ENCODE measurements at places on chromosomes 1 and 21. TPM values are rescaled to one million over a fixed set of nuclear protein-coding genes. Genes with fewer than 3 reads are reported as not detected.
A peak's percentile ranks its signal among the peaks of the same experiment; 100 is the strongest.

DNA sequence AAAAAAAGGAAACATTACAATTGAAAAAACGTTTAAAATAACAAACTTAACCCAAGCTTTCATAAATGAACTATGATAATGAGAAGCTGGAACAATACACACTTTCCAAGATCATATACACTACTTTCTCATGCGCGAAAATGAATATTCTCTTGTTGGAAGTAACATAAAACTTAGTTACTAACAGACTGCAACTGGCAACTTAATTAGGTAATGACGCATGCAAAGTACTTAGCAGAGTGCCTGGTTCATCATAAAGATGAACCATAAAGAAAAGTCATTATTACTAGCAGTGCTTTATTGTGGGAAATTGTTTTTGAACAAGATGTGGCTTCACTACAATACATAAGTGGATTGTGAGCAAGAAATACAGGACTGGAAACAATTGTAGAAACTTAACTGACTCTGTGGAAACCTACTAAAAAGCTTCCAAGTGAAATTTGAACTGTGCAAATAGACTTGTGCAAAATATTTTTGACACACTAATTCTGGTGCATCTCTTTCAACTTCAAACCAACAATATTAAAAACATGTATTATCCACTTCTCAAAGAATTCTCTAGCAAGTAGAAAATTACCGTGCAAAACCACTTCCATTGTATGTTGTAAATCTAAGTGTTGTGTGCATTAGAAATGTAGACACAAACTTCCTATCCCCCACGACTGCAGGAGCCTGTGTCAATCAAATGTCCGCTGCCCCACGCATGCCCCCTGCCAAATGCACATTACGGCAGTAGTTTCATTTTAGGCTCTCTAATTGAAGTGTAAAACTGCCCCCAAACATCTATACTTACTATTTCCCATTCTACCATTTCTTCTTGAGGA is 2.0 kb downstream of the ARHGAP29 start:
- no peak for DNase-seq

The ZBED6 gene
- 20.3 TPM for total RNA-seq

GRCh38 chr1:11042995-11043874 is 3.8 kb downstream of the MASP2 start:
- DNase-seq, result no peak

DNA sequence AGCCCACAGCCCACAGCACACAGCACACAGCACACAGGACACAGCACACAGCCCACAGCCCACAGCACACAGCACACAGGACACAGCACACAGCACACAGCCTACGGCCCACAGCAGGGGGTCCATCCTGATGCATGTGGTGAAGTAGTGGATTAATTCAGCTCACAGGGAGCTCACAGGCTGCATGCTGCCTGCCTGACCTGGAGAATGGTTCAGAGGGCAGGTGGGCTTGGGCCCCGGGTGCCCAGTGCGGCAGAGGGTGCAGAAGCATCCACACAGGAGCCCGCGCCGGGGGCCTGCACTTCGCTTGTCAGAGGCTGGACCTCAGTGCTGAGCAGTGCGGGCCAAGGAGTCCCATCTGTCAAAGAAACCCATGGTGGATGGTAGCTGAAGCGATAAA is 21.1 kb upstream of the AJAP1 start:
- DNase-seq, result no peak

DNA sequence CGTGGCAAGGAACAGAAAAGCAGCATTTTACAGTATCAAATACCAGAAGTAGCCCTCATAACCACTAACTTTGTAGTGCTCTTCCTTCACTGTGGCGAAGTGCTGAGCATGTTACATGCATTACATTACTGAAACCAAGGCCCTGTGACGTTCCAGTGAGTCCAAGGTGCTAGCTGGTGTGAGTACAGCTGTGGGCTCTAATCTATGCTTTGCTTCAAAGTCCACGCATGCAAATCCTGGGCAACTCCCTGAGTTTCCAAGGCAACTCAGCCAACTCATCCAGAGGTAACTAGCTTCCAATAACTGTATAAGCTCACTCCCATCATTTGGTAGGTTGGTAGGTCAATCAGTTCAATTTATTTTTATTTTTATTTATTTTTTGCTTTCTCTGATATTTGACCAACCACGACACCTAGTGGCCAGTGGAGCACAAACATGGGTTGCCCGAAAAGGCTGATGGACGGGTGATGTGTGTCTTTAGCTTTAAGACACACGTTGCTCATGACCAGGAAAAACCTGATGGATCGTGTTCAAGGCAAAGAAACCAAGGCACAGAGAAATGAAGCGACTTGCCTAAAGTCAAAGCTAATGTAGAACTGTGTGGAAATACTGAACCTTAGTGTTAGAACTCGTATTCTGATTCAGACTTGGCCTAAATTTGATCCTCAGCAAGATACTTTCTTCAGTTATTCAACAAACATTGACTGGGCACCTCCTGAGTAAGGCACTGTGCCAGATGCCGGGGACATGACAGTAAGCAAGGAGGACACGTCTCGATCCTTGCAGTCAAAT is 73.0 kb downstream of the GNG12 start:
- peak; percentile 57 for DNase-seq

The RASSF5 gene
- total RNA-seq, result 50.3 TPM

The ADGRL2 gene
- 21.0 TPM for total RNA-seq

The PPIAL4G gene
- not detected for total RNA-seq

DNA sequence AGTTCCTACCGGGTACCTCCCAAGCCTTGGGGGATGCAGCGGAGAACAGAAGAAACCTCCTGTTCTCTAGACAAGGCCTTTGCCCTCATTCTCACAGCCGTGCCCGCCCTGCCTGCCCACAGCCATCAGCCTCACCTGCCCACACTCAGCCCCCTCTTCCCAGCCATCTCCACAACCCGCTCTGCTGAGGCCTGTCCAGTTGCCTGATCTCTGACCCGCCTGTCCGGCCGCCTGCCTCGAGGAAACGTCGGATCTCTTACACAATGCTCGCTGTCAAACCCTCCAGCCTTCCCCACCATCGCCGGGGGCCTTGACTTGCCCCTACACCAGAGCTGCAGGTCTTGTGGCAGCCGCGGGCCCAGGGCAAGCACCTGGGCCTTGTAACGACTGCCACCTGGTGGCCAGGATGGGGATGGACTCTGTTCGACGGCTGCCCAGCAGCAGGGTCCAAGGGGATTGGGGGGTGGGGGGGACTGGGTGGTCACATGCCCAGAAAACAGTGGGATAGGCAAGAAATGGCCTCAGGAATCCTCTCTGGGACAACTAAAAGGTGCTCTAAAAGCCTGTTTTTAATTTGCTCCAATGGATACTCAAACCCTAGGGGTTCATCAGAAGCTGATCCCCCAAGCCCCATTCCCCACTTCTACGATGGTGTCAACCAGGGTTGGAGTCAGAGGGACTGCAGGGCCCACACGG is 31.0 kb downstream of the SLC45A1 start:
- peak; percentile 61 for DNase-seq

GRCh38 chr1:31243501-31244286 is 4.0 kb upstream of the NKAIN1 start:
- DNase-seq, result no peak

DNA sequence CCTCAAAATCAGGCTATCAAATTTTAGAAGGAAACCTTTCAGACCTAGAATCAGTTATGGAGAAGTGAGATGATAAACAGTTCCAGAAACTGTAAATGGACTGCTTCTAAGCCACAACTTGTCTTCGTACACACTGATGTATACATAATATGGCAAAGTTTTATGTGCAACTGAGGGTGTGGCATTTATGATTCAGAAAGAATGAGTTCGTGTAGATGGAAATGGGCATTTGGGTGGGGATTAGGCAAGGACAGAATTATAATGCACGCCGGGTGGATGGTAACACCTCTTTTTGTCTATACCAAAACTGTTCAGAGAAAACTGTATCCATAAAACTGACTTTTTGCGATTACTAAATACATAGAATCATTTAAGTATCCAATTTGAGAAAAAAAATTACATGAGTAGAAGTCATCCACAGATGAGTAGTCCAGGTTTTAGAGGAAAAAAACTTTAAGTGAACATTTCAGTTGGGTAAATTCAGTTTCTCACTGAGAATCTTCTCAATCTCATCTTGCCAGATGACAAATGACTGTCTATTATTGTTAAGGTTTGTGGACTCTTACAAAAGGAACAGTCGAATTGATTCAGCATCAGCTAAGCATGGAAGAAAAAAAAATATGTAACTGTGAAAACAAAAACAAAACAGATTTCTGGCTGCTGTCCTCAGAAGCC is 22.5 kb downstream of the ERRFI1 start:
- DNase-seq, result no peak

GRCh38 chr1:154536570-154536969 is 21.9 kb downstream of the UBE2Q1 start:
- DNase-seq, result no peak

The TRIM62 gene
- 6.8 TPM for total RNA-seq

Data from upper lobe of left lung (tissue), 6 donors.